Glutamatergic neuron (in vitro differentiated cells): ENCODE measurements at places on chromosomes 2 and 18. TPM values are rescaled to one million over a fixed set of nuclear protein-coding genes. Genes with fewer than 3 reads are reported as not detected.

GRCh38 chr2:108640731-108641130 is 78.6 kb upstream of the RANBP2 start:
- H3K27ac ChIP-seq = no peak overlapping the region
- H3K4me1 ChIP-seq = peaks cover 22% of the 10 kb centered on the region
- H3K36me3 ChIP-seq = peaks cover 13% of the 10 kb centered on the region

OSBPL1A gene
- 27.5 TPM for total RNA-seq

GRCh38 chr2:106516436-106516835 is 29.3 kb downstream of the CD8B2 start:
- H3K4me3 ChIP-seq = no peak overlapping the region
- no peak overlapping the region for H3K27ac ChIP-seq
- no peaks in the 10 kb centered on the region for H3K4me1 ChIP-seq
- no peaks in the 10 kb centered on the region for H3K36me3 ChIP-seq
- no peaks in the 10 kb centered on the region for H3K27me3 ChIP-seq
- DNase-seq = no peak

FBXO48 gene
- total RNA-seq = 0.81 TPM

DNA sequence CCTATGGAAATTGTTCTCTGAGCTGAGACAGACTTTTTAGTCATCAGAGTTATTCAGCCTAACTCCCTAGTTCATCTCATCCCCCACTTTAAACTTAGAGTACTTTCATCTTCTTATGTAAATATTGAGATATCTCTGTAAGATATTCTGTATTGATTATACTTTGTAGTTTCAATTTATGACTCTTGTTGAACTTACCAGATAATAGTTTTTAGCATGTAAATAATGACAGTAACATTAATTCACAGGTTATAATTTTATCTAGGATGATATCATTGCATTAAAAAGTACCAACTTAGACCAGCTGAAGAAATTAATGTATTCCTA is 14.8 kb upstream of the EIF2AK2 start:
- H3K27me3 ChIP-seq = no peaks in the 10 kb centered on the region
- H3K4me1 ChIP-seq = no peaks in the 10 kb centered on the region
- DNase-seq = no peak

- H3K4me3 ChIP-seq = no peak overlapping the region
- no peak for DNase-seq
These were observed 9.4 kb upstream of the CTLA4 start for GRCh38 chr2:203858176-203858575.
